ENCODE measurements at places on chromosomes 16 and 17.

DNA sequence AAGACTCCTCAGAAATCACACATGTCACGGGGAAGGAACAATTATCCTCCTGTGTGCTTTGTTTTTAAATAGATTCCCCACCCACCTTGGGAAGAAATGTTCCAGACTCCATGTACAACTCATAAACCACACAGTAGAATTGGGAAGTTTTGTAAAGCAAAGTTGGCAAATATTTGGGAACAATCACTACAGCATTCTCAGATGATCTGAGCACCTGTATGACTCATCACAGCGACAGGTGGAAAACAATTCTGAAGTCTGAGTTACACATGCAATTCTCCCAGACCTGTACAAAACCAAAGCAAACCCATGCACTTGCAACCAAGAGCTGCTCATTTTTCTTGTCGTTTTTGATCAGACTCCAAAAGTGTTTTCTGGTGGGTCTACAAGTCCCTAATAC lies 14.4 kb upstream of the MYLK3 start:
- no peak for DNase-seq

GRCh38 chr17:1797323-1797722 lies 32.4 kb downstream of the SMYD4 start:
- no peak for DNase-seq

GRCh38 chr17:79047291-79047920 lies 23.4 kb downstream of the C1QTNF1 start:
- no peak for DNase-seq

- peak; percentile 32 for DNase-seq
Observed at GRCh38 chr16:56048425-56049105, 142.7 kb upstream of the GNAO1 start.

GRCh38 chr16:17532338-17532995 lies 61.7 kb upstream of the XYLT1 start:
- DNase-seq, result peak; percentile 29

- DNase-seq, result no peak
Observed at GRCh38 chr17:44112284-44113280, 10.9 kb downstream of the HDAC5 start.

All from GM13977 (cell line).